Psoas muscle (tissue), 8 donors: ENCODE measurements at places on chromosomes 2 and 18. TPM values are rescaled to one million over a fixed set of nuclear protein-coding genes. Genes with fewer than 3 reads are reported as not detected.

TNS1 gene
- 231 TPM for total RNA-seq

IL1RL2 gene
- 0.69 TPM for total RNA-seq

ZNF396 gene
- total RNA-seq: 0.78 TPM

DNAJC5G gene
- total RNA-seq: not detected

LOXHD1 gene
- 0.13 TPM for total RNA-seq

VSNL1 gene
- total RNA-seq: not detected

INHBB gene
- 16.3 TPM for total RNA-seq

EVX2 gene
- not detected for total RNA-seq

FAHD2B gene
- total RNA-seq: 18.9 TPM

GLI2 gene
- total RNA-seq: 0.71 TPM

GPR39 gene
- not detected for total RNA-seq

LINC00305 gene
- total RNA-seq: not detected
